Stimulated activated CD8-positive, alpha-beta memory T cell treated with anti-CD3 and anti-CD28 coated beads, Interleukin-2, amount 100 ng/mL, for 48 hours (primary cell): ENCODE measurements at places on chromosomes 2 and 18.

DNA sequence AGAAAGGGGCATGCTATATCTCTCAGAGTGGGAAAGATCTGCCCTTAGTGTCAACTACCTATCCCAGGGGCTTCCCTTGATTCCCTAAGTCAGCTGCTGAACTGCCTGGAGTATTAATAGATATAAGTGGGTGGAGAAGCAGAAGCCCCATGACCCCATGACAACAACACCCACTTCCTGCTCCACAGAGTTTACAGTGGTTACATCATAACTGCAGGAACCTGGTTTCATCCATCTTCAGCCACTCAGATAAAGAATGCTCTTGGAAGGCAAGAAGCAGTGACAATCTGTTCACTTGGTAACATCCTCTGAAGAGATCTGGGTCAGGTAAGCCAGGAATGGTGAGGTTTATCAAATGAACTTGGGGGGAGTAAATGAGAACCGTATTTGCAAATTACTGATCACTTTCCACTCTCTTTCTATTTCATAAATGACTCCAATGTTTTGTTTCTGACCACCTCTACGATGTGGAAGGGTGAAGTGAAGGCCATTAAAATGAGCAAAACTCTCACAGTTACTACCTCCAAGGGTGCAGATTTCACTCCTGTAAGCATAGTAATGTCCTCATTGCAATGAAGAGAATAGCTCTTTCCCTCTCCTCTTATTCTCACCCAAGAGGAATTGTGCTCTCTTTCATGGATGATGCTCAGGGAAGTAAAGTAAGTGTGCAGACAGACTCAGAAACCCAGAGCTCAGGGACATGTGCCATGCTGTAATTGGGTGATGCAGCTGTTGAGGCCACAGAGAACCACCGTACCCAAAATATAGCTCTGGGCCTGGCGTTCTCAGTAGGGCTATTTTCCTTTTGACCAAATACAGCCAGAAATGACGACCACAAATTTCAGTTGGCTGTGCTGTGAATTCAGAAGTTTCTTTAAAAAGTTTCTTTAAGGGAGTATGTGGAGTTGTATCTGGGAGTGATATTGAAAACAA, 192.8 kb upstream of the APCDD1 start:
- no peak for DNase-seq

- DNase-seq = no peak
These were observed 26.5 kb downstream of the SLC1A4 start for GRCh38 chr2:65015731-65016130.

DNA sequence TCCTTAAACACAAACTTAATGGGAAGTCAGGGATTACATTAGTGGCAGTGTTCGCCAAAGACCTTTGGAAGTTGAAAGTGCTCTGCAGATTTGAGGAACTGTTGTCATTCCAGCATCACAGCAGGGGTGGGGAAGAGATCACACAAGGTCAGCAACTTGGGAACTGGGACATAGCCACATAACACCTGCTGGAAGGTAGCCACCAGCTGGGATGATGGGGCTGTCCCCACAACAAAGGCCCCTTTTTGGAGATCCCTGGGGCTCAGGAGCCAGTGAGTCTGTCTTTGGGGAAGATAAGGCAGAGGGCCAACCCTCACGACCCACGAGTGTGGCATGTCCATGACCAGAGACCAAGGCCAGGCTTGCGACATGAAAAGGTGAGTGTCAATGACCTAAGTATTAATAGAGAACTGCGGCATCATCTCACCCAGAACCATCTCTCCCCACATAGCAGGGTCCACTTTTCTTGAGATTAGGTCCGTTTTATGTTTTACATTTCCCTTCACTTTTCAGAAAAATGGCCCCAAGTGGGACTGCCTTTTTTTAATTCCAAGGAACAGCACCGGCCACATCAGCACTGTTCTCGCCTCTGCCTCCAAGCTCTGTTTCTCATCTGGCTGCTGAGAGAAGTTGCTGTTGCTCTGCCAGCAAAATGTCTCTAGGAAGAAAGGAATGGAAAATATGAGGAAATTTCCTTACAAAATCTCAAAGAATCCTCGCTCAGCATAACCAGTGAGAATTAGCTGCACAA, 106.9 kb downstream of the GFPT1 start:
- DNase-seq = no peak

DNA sequence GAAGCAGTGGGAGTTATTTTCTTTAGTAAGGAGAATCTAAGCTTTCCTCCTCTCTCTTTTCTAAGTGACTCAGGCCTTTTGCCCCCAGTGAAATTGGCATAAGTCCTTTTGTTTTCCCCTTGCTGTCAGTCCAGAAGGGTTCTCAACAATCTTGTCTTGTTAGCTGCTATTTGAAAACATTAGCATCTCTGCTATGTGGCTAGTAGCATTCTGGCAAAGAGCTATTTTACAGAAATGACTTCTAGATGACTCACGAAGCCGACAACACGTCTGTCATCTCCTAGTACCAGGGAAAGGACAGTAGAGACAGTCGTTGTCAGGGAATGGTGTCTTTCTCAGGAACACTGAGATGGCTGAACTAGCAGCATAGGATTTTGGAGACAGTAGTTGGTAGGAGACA, 14.7 kb downstream of the SMARCAL1 start:
- no peak for DNase-seq

- no peak for DNase-seq
These were observed 40.3 kb downstream of the TNFRSF11A start for GRCh38 chr18:62365420-62365819.

DNA sequence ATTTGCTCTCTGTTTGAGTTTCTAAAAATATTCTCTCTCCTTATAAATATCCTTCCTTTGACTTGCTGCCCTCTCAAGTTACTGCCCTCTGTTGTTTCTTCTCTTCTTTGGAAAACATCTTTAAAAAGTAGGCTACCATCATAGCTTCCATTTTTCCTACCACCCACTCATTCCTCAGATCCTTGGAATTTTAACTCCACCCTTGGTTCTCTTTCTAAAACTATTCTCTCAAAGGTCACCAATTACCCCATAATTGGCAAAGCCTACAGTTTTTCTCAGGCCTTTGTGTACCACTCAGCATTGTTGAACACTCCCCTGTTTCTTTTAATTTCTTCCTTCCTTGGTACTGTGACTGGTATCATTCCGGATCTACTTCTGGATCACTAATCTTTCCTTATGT, 43.0 kb upstream of the ITGAV start:
- no peak for DNase-seq

DNA sequence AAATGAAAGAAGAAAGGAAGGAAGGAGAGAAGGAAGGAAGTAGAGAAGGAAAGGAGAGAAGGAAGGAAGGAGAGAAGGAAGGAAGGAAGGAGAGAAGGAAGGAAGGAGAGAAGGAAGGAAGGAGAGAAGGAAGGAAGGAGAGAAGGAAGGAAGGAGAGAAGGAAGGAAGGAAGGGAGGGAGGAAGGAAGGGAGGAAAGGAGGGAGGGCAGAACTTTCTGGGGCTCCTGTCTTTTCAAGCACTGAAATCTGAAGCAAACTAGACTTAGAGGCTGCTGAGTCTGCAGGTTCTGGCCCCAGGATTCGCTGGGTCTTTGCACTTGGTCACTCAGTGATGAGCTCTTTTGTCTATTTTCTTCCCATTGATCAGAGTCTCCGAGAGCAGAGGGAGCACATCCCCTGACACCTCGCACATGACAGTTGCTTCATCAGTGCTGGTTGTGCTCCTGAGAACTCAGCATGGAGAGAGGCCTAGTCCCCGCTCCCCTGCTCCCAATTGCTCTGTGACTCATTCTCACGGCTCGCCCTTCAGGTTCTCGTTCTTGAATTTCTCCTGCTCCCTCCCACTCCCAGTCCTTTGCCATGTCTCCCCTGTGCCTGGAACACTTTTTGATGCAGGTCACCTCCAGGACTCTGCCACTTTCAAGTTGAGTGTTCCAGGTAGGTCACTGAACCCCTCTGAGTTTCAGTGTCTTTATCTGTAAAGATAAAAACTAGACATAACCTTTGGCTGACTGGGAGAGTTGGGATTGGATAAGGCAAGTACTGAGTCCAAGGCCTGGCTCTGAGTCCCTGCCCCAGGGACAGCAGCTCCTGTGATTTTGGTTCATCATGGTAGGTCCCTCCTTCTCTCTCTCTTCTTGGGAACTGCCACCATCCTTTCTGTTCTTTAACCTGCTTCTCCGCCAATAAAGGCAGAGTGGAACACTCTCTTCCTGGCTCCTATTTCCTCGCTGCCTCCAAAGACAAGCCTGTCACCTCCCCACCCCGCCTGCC, 55.2 kb downstream of the TNP1 start:
- DNase-seq = no peak

- DNase-seq = no peak
These were observed 165.6 kb downstream of the SMAD7 start for GRCh38 chr18:48785091-48785614.

GRCh38 chr2:100759901-100760300, 60.0 kb upstream of the NPAS2 start:
- DNase-seq = no peak

DNA sequence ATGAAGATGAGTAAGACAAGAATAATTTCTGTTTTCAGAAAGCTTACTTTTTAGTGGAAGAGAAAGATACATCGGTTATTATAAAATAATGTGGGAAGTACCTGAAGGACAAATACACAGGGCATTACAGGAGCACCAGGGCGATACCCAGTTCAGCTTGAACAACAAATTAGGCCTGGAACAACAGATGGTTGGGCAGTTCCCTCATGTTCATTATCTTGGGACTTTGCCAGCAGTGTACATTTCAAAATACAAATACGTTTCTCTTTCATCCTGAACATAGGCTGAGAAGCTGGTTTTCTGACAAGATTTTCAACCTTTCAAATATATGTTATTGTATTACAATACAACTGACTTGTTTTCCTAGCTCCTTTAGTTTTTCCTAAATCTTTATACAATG, 79.6 kb downstream of the TGIF1 start:
- no peak for DNase-seq

DNA sequence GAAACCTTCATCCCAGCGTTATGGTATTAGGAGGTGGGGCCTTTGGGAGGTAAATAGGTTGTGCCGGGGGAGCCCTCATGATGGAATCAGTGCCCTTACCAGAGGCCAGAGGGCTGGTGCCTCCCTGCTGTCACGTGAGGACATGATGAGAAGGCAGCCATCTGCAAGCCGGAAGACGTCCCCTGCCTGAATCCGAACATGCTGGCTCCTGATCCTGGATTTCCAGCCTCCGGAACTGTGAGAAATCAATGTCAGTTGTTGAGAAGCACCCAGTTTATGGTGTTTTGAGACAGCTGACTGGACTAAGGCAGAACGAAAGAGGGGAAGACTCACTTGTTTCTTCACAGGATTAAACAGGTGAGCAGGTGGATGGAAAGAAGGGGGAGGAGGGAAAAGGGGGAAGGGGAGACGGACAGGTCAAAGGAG, 13.0 kb upstream of the KLF11 start:
- DNase-seq = no peak

GRCh38 chr2:152657043-152657442, 60.2 kb downstream of the PRPF40A start:
- no peak for DNase-seq
